Neural cell (in vitro differentiated cells): ENCODE measurements at places on chromosomes 7 and 10. TPM values are rescaled to one million over a fixed set of nuclear protein-coding genes. Genes with fewer than 3 reads are reported as not detected.

Gene STEAP4
- polyA plus RNA-seq = not detected in 2 replicates

Gene NME8
- polyA plus RNA-seq = not detected in 2 replicates

Gene ZNF727
- polyA plus RNA-seq = not detected in 2 replicates

Gene ASB10
- polyA plus RNA-seq = not detected in 2 replicates

Gene SFTPA1
- polyA plus RNA-seq = not detected in 2 replicates

Gene SPACDR
- not detected in 2 replicates for polyA plus RNA-seq

Gene DGKI
- polyA plus RNA-seq = 15.7 and 15.8 TPM in 2 replicates

Gene ERVW-1
- not detected in 2 replicates for polyA plus RNA-seq

Gene STAG3
- 0.64 TPM in 1 of 2 replicates, not detected in the other for polyA plus RNA-seq

Gene PTPRE
- 4.1 and 4.4 TPM in 2 replicates for polyA plus RNA-seq

Gene SHTN1
- 40.9 and 55.8 TPM in 2 replicates for polyA plus RNA-seq

Gene PRSS37
- not detected in 2 replicates for polyA plus RNA-seq
